Mesothelial cell of epicardium (in vitro differentiated cells): ENCODE measurements at places on chromosomes 3 and 15. TPM values are rescaled to one million over a fixed set of nuclear protein-coding genes. Genes with fewer than 3 reads are reported as not detected.

GRCh38 chr3:39388741-39389248 is 5.6 kb downstream of the SLC25A38 start:
- DNase-seq: no peak

Gene CCR8
- total RNA-seq: not detected in 3 replicates

- no peak for DNase-seq
Measured at GRCh38 chr3:60652829-60653228, 598.4 kb downstream of the FHIT start.

GRCh38 chr3:41997702-41998550 is 36.0 kb upstream of the ULK4 start:
- no peak for DNase-seq

- no peak for DNase-seq
Measured at GRCh38 chr15:78996894-78997275, 52.0 kb upstream of the CTSH start.

Gene ZNF280D
- 22.6 to 25.1 TPM (median 23.0 TPM) in 3 replicates for total RNA-seq

DNA sequence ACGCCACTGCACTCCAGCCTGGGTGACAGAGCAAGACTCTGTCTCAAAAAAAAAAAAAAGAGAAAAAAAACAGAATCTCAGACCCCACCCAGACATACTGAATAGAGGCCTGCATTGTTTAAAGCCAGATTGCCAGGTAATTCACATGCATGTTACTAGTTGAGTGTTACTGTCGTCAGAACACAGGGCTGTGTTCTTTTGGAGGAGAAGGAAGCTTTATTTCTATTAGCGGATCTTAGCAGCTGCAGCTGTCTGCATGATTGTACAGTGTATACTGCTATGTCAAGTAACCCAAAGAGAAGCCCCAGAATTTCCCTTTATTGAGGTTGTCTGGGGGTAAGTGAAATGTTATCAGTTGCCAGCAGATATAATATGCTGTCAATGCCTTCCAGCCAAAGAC is 496.6 kb upstream of the NAALADL2 start:
- DNase-seq: no peak

DNA sequence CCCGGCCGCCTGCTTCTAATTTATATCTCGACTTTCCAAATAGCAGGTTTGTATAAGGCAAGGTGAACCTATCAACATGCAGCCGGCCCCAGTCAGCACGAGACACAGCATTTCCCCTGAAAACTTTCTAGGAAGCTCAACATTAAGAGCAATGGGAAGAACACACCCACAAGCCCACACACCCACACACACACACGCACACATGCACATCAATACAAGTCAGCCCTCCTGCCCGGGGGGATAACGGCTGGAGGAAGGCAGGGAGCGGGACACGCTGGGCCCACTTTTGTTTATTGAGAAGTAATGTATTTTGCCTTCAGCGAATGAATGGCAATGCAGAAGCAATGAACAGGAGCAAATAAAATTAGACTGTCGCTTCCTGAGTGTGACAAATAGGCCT is 83.5 kb downstream of the PCSK6 start:
- DNase-seq: peak; percentile 38
